ENCODE measurements at places on chromosomes 2 and 18.

DNA sequence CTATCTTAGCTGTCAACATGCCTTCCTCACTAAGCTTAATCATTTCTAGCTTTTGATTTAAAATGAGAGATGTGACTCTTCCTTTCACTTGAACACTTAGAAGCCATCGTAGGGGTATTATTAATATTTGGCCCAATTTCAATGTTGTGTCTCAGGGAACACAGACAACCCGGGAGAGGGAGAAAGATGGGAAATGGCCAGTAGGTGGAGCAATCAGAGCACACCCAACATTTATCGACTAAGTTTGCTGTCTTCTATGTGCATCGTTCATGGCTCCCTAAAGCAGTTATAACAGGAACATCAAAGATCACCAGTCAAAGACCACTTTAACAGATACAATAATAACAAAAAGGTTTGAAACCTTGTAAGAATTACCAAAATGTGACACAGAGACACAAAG is 110.2 kb downstream of the OLA1 start:
- peak; percentile 53 for DNase-seq

GRCh38 chr2:160415991-160416390 is 77.6 kb downstream of the RBMS1 start:
- no peak for DNase-seq

- peak; percentile 46 for DNase-seq
Measured at GRCh38 chr18:68721681-68722583, 7.0 kb upstream of the TMX3 start.

DNA sequence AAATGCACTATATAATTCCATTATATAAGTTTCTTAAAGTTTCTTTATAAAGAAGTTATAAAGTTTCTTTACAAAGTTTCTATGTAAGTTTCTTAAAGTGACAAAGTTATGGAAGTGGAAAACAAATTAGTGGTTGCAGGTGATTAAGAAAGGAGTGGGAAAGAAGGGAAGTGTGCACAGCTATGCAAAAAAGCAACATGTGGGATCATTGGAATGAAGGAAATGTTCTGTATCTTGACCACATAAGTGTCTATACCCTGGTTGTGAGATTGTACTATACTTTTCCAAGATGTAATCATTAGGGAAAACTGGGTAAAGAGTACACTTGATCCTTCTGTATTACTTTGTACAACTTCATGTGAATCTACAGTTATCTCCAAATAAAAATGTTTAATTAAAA is 1541.1 kb downstream of the LRP1B start:
- no peak for DNase-seq
